Femur (tissue), 1 donor: ENCODE measurements at places on chromosomes 6 and 20.

GRCh38 chr20:5844063-5844681, 94.0 kb downstream of the SHLD1 start:
- DNase-seq: no peak

GRCh38 chr20:5749952-5750779, at the start of gene SHLD1:
TSS of gene SHLD1 (plus strand) at chr20:5750401. CDS start at chr20:5772866, 22,465 bp downstream.
- peak; percentile 92 for DNase-seq

- no peak for DNase-seq
Measured at GRCh38 chr6:1970151-1970561, 275.2 kb downstream of the GMDS start.

GRCh38 chr6:99641270-99641669, 34.6 kb downstream of the PRDM13 start:
- DNase-seq: no peak

- no peak for DNase-seq
Measured at GRCh38 chr6:2560917-2561698, 189.6 kb downstream of the MYLK4 start.

DNA sequence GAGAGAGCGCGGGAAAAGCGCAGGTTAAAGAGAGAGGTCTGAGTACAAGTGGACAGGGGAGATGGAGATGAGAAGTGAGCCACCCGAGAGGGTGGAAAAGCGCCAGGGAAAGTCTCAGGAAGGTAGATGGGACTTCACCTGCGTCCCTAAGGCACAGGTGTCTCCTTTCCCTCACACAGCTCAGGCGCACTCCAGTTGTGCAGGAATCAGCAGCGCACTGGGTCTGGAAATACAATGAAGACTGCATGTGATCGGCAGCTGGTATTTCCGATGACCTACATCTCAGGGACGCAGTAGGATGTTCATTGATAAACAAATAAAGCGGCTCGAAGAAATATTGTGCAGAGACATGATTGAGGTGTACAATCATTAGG, 432 bp upstream of the KHDRBS2 start:
- no peak for DNase-seq

DNA sequence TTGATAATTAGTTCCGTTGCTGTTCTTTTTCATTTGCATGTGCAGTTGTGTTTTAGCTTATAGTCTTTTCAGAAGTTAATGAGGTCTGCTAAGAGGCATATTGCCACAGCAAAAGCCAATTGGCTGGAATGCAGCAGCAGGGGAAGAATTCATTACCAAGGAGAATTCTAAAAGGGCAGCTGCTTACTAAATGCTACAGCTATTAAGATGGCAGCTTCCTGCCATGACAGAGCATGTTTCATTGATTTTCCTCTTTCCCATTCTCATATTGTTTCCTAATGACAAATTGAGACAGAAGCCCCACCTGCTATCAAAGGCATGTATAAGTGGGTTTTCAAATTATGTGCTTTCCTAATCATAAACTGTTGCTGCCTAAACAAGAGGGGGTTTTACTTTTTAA, 66.6 kb downstream of the CLVS2 start:
- no peak for DNase-seq
